Activated T-cell treated with anti-CD3 and anti-CD28 coated beads for 4 hours (primary cell): ENCODE measurements at places on chromosomes 12 and 14.

DNA sequence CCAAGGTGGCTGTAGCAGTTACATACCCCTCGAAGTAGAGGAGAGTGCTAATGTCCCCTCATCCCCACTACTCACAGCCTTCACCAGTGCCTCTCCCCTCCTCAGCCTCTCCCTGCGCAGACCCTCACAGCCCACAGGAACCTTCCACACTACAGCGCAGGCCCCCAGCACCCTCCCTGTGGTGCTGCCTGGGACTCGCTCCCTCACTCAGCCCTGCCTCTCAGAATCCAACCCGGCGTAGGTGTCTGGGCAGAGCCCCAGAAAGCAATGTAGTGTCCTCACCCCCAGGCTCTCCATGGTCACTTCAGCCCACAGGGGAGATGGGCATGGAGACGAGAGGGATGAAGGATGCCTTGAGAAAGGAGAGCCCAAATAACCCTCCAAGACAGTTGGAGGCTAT, 10.9 kb upstream of the ZNF740 start:
- DNase-seq, result no peak

DNA sequence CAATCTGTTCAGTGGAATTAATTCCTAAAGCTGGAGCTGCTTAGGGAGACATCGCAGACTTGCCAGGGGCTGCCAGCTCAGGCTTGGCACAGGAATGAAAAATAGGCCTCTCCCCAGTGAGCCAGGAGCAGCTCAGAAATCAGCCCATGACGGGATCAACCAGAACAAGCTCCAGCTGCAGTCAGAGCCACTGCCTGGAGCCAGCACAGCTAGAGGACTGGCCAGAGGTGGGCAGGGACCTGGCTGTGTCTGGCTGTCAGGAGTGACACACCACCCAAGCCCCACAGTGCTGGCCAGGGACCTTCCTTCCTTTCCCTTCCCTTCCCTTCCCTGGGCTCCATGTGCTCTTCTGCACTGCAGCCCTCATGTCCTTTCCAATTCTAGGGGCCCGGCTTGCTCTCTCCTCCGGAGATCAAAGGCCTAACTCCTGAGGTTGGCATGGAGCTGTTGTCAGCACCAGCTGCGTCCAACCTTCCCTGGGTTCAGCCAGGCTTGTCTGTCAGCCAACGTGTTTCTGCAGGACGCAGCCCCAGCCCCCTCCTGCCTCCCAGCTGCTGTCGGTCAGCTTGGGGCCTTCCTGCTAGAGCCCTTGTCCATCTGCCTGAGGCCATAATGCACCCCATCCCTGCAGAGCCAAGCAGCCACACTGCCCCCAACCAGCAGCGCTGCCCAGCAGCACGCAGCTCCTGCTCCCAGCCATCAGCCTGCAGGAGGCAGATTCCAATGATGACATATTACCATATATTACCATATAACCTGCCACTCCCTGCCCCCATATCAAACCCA, 149.3 kb downstream of the CALM1 start:
- DNase-seq, result no peak

DNA sequence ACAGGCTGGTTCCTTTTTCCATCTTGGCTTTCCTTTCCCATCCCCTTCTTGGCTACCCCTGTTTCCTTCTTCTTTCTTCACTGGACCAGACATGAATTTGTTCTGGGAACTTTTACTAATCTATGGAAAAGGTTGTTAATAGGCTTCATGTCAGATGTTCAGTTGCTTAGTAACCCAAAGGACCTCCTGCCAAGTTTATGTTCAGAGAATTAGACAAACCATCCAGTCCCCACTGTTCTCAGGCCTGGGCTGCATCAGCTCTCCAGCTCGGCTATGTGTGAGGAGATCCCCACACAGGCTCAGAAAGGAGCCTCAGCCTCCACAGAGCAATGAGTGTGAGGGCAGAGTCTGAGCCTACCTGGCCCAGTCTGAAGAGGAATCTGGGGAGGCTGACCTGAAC, 78.0 kb downstream of the AKAP6 start:
- no peak for DNase-seq

DNA sequence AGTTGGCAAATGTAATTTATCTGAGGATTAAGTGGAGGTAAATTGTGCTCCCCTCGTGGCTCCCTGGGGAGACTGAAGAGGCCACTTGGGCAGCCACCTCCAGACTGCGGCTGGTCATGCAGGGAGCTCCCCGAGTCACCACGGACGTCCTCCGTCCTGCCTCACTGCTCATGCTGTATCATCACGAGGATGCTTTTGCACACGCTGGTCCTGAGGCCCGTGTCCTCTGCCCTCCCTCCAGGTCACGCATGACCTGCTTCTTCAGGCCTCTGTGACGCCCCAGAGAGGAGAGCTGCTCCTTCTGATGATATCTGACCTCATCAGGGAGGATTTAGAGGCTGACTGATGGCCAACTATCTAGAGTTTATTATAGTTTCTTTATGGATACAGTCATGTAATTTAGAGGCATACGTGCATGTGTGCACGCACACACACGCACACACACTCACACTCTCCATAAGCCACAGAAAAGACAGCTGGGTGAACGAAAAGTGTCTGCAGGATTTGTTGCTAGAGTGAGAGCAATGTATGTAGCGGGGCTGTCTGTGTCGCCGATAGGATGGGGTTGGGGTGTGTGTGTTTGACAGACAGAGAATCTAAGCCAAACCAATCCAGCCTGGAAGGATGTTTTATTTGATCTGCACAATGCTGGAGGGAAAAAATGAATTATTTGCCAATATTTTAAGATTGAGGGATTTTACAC, 160.0 kb downstream of the ADGRD1 start:
- no peak for DNase-seq

DNA sequence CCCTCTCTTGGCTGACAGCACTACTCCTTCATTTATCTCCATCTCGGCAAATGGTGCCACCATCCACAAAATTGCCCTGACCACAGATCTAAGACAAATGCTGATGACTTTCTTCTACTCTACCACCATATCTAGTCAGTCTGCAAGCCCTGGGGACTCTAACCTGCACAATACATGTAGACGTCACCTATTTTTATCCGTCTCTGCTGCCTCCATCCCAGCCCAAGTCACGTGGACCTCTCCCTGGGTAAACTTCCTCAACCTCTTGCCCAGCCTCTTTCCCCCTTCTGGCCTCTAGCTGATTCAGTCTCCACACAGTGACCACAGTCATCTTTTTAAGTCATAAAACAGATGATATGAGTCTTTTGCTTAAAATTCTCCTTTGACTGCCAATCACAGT, 1203.0 kb downstream of the AACS start:
- DNase-seq, result no peak

GRCh38 chr14:73211251-73212040, 25.9 kb upstream of the PAPLN start:
- no peak for DNase-seq

- no peak for DNase-seq
These were observed 100.4 kb upstream of the PMCH start for GRCh38 chr12:102298022-102298421.

DNA sequence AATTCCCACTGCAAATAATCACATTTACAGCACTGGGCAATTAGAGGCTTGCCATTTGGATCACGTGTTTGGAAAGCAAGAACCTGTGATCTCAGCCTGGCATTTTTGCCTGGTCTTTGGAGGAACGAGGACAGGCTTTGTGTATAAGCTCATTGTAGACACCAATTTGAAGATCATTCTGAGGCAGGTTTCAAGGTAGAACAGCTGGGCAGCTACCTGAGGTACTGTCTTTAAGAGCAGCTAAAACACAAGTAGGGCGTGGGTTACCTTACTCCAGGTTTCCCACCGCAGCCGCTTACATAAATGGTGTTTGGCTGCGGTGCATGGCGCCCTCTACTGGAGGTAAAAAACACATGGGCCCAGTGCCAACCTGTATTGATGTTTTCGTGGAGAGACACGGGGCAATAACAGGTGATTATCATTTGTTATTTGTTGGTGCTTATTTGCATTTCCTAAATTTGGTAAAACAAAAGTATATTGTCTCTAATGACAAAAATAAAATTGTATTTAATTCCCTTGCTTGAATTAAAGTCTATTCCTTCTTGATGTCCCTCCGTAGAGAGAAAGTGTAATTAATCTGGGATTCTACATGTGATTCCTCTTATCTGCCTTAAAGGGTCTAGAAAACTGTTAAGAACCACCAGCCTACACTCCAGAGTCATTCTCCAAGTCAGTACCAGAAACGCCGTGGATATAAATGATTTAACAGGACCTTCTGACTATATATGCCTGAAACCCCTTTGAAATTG, 69.7 kb downstream of the SVOP start:
- DNase-seq, result peak; percentile 49

DNA sequence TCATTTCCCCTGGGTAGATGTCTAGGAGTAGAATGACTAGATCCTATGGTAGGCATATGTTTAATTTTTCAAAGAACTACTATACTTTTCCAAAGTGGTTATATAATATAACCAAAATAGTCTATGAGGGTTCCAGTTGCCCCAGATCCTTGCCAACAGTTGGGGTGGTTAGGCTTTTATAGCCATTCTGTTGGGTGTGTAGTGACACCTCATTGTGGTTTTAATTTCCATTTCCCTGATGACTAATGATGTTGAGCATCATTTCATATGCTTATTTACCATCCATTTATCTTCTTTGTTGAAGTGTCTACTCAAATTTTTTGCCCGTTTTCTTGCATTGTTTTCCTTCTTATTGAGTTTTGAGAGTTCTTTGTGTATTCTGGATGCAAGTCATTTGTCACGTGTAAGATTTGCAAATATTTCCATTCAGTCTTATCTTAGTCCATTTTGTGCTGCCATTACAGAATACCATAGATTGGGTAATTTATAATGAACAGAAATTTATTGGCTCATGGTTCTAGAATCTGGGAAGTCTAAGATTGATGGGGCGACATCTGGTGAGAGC, 4.7 kb downstream of the SYNE2 start:
- peak; percentile 24 for DNase-seq

DNA sequence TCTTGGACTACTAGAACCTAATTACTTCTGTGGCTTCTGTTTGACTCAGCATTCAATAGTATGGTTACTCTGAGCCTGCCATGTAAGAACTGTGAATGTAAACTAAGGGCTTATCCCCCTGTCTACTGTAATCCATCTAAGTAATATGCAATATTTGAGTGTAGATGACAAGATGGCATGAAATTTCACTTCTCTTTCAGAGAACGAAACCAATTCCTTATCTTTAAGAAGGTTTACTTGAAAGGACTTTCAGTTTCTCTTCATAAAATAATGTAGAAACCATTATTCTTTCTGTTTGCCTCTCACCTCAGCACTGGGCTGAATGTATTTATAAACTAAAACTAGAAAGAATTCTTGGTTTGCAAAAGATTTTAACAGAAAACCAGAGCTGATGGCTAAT, 60.4 kb upstream of the ARID2 start:
- DNase-seq, result no peak

- DNase-seq, result no peak
These were observed 17.9 kb upstream of the IL22 start for GRCh38 chr12:68271346-68271745.

- DNase-seq, result no peak
These were observed 235.7 kb downstream of the CACNA1C start for GRCh38 chr12:2288471-2288870.

- DNase-seq, result peak; percentile 38
These were observed at the start of gene INF2 for GRCh38 chr14:104689109-104689880. Gene INF2, plus strand, starts transcription at chr14:104689618. Its CDS starts 11,748 bp downstream, at chr14:104701366.

- no peak for DNase-seq
These were observed 16.3 kb upstream of the IRF2BPL start for GRCh38 chr14:77044783-77045237.

DNA sequence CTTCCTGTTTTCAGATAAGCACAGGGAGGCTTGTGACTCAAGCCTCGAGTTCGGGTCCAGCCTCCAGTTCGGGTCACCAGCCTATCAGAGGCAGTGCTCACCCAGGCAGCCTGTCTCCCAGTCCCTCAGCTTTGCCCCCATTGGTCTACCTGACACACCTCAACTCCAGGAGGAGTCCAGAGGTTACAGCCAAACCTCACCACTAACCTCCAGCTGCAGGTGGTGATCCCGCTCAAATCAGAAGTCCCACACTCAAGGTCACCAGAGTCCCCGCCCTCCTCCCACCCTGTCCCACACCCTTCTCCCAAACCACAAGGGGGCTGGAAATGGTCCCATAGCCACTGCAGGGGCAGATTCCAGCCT, 42.1 kb downstream of the KDM2B start:
- DNase-seq, result no peak

- no peak for DNase-seq
These were observed 4.4 kb upstream of the FOS start for GRCh38 chr14:75274050-75274898.
